ENCODE measurements at places on chromosomes 16 and 17.
A peak's percentile ranks its signal among the peaks of the same experiment; 100 is the strongest.

DNA sequence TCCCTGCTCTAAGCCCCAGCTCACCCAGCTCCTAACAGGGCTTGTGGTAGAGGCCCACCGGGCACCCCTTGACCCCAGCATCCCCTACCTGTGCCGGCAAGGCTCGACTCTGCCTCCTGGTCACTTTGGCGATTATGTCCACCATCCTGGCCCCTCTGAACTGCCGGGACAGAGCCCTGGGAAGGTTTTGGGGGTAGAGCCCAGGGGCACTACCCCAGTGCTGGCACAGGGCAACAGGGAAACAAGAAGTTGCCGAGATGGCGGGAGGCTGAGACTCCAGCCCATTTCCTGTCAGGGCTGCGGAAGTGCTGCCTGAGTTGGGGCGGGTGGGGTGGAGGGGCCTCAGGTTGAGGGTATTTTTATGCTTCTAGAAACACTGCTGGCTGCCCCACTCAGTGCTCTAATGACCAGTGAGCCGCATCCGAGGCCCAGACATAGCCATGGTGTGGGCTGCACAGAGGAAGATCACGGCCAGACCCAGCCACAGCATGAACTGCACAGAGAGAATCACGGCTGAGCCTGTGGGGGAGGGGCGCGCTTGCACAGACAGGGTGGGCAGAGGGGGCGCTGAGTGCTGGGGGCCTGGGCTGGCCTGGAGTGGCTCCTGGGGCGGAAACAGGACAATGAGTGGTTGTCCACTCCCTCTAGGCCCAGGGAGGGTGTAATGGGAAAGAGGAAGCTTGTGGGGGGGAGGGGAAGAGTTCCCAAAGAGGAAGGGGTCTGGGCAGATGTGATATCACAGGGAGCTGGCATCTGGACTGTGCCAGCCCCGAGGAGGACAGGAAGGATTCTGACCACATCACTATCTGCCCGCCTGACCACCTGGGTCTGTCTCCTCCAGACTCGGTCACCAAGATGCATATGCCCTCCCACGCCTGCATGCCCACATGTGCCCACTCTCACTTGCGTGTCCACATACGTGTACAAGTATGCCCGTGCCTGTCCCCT lies 22.3 kb downstream of the ARHGAP27 start:
- peak; percentile 78 for DNase-seq

DNA sequence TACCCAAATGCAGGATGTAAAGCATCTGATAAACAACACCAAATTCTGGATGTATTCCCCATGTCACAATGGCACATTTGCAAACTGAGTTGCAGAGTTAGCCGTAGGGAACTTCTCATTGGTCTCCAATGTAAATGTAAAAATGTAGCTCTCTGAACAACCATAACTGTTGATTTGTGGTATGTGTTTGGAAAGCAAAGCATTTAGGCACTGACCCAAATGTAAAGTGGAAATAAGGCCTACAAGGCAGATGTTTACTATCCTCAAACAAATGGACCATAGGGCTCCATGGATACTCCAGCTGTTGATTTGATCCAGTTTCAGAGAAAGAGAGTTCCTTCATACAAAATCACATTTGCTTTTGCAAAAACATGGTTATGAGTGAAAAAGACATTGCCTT lies 223.0 kb upstream of the ELAC2 start:
- no peak for DNase-seq

- DNase-seq = no peak
Observed at GRCh38 chr16:62038646-62039045, 2.4 kb upstream of the CDH8 start.

- no peak for DNase-seq
Observed at GRCh38 chr16:87534030-87534653, 41.3 kb upstream of the ZCCHC14 start.

DNA sequence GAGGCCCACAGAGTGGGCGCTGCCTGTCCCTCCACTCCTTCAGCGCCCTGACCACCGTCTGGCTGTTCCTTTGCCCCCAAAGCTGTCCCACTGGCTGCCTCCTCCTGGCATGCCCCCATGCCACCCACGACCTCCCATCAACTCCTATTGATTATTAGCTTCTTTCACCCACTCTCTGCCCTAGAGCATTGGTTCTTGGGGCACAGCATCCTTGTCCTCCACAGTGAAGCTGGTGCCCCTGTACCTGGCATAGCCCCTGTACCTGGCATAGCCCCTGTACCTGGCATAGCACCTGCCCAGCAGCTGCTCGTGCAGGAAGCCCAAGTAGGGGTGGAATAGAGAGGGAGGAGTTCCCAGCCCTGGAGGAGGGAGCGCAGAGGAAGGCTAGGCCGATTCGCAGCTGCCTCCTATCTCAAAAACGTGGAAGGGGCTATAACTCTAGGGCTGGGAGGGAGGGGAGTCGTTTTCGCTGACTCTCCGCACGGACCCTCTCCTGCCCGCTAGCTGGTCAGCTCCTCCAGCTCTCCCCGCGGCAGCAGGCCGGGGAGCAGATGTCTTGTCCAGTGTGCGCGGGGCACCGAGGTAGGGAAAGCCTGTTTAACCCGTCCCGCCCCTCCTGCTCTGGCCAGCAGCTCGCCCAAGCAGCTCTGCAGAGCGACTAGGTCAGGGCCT lies 5.7 kb upstream of the ACTG1 start:
- no peak for DNase-seq

DNA sequence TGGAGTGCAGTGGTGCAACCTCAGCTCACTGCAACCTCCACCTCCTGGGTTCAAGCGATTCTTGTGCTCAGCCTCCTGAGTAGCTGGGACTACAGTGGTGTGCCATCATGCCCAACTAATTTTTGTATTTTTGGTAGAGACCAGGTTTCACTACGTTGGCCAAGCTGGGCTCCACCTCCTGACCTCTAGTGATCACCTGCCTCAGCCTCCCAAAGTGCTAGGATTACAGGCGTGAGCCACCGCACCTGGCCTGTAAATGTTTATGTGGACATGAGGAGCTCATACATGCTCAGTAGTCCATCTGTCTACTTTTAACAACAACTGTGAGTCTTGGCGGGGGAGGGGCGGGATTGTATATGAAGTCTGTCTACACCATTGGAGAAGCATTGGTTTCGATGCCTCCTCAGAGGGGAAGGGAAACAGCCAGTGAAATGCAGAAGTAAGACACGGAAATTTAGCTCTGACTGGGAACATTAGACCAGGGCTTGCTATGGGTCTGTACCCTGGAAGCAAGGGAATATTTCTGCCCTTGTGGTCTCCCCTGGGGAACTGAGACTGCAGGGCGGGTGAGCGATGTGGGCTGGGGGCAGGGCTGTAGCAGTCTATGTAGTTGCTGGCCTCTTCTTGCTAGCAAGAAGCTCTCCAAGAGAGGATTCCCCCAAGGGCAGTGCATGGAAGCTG lies 9.3 kb downstream of the NUBP1 start:
- DNase-seq = no peak

GRCh38 chr16:89581861-89582563 lies 6.5 kb downstream of the CPNE7 start:
- no peak for DNase-seq

GRCh38 chr17:71325117-71325516 lies 795.7 kb upstream of the SOX9 start:
- no peak for DNase-seq

DNA sequence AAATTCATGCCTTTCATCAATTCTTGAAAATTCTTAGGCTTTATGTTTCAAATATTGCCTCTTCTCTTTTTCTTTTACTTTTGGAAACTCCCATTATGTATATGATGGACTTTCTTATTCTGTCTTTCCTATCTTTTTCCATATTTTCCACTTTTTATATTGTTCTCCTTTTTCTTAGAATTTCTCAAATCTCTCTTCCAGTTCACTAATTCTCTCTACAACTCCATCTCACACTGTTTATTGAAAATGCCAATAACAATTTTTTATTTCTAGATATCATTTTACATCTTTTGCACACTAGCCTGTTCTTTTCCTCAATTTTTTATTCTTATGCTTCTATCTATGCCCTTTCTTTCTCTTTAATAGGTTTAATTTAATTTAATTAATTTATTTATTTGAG lies 43.8 kb upstream of the EFCAB3 start:
- no peak for DNase-seq

- DNase-seq = no peak
Observed at GRCh38 chr17:80126449-80126715, 20.5 kb downstream of the EIF4A3 start.

- peak; percentile 54 for DNase-seq
Observed at GRCh38 chr17:68344701-68345136, 53.4 kb downstream of the ARSG start.

- DNase-seq = no peak
Observed at GRCh38 chr16:80606221-80606766, 65.5 kb downstream of the DYNLRB2 start.

GRCh38 chr16:1870365-1871082 lies 1.4 kb downstream of the MEIOB start:
- DNase-seq = no peak

DNA sequence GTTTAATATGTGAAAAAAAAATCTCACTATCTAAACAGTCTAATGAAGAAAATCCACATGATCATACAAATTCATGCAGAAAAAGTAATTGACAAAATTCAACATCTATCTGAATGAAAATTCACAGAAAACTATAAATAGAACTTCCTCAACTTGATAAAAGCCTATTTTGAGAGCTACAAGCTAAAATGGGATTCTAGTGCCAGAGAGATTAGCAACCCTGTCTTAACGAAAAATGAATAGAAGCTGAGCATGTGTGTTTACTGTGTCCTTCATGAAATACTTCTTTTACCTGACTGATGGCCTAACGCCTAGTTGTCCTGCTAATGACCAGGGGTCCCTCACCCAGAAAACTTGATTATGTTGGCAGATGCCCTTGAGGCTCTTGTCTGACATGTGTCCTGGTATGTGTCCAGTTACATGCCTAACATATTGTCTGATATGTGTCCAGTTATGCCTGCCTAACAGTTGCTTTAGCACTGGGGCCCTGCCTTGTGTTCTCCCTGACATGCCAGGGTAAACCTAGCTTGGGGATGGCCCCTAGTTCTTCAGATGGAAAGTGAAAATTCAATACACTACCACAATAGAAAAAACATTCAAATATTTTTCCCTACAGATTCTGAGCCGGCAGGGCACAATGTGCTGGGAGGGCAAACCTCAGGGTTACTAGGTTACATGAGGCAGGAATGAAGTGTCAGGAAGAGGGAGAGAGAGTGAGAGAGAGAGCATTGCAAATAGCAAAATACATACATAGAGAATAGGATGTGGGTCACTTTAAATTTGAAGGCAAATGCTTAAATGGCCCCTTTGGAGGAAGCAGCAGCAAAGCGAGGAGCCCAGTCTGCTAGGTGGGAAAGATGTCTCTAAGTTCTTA lies 834.0 kb downstream of the CDH11 start:
- no peak for DNase-seq

GRCh38 chr16:75413951-75414350 lies 19.4 kb downstream of the CFDP1 start:
- no peak for DNase-seq

- DNase-seq = no peak
Observed at GRCh38 chr16:69109486-69110270, 4.2 kb downstream of the HAS3 start.

- DNase-seq = no peak
Observed at GRCh38 chr16:56426585-56426984, 1.2 kb upstream of the AMFR start.

DNA sequence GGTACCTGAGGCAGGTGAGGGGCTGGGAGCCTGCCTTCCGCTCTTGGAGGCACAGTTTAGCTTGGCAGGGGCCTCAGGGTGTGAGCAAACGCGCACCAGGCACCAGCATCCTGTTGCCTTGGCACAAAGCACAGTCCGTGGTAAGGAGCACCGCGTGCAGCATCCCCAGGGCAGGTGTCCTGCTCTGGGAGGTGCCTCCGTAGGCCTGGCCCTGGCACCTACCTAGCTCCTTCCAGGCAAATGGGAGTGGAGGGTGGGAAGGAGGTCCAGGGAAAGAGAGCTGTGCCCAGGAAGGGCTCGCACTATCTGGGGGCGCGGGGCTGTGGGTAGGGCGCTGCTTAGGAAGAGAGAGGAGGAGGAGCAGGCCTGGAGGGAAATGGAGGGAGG lies 3.1 kb upstream of the GSE1 start:
- no peak for DNase-seq

DNA sequence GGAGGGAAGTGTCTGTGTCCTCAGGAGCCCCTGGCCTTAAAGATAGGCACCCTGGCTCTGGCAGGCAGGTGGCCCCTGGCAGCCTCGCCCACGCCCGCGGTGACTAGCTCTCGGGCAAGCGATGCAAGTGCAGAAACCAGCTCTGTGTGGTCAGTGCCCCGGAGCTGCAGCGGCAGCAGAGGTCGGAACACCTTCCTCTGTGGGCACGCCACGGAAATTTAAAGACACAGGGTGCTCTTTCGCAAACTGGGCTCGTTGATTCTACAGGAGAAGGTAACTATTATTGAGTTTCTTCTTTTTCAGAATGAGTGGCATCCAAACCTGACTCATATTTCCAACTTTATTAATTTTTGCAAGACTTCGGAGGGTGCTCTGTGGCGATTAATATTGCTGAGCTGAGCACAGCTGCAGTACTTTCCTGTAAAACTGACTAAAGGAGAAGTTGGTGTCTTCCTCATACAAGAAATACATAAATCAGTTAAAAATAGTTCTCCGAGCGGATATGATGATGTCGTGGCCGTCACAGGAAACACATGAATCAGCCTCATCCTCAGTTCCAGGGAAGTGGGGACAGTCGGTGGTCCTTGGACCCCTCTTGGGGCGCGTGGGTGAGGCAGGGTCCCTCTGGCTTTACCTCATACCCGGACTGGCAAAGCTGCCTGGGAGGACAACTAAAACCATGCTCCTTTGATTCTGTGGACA lies 120.2 kb downstream of the METRNL start:
- DNase-seq = peak; percentile 90

DNA sequence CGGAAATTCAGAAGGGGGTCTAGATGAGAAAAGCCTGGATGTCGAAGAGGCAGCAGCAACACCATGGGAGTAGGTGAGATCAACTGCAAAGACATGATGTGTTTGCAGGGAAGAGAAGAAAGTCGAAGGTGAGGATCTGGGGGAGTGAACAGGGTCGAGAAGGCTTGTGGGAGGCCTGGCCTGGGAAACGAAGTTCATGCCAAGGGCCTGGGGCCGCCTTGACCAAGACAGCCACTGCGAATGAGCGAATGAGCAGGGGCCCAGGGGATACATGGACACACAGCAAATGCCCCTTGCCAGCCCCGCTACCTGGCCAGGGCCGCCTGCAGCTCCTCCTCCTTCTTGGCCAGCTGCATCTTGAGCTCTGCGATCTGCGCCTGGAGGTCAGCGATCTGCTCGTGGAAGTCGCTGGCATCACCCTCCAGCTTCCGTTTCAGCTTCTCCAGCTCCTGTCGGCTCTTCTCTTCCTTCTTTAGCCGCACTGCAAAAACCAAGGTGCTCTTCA lies 87.1 kb downstream of the NDE1 start:
- no peak for DNase-seq

GRCh38 chr17:65684631-65685030 lies 123.2 kb upstream of the AXIN2 start:
- DNase-seq = no peak
